SJSA1 (cell line): ENCODE measurements at places on chromosomes 6 and 20.
A peak's percentile ranks its signal among the peaks of the same experiment; 100 is the strongest.

DNA sequence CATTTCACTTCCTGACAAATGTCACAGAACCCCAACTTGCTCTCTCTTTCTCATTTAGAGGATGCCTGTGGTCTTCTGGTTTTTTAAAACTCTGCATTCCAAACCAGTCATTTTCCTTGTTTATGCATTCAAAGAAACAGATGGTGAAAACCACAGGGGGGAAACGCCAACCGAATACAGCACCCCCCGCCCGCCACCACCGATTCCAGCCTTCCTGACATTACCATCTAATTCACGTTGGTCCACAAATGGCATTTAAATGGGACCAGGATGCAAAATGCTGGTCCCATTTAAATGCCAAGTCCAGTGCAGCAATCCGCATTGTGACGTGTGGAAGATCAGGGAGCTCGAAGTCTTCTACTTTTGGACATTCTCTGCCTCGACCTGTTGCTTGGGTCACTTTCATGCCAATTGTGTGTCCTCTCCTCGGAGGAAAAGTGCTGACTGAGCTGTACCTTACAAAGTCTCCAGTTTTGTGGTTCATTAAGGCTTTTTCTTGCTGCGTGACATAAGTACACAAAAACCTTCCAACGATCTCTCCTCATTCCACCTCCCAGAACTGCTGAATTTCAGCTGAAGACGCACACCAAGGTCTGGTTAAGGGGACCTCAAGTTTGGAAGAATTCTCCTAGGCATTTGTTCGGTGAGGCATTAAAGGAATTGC, 35.8 kb downstream of the NEDD9 start:
- DNase-seq = peak; percentile 97

GRCh38 chr6:45084257-45084656, 243.9 kb upstream of the RUNX2 start:
- DNase-seq = no peak

DNA sequence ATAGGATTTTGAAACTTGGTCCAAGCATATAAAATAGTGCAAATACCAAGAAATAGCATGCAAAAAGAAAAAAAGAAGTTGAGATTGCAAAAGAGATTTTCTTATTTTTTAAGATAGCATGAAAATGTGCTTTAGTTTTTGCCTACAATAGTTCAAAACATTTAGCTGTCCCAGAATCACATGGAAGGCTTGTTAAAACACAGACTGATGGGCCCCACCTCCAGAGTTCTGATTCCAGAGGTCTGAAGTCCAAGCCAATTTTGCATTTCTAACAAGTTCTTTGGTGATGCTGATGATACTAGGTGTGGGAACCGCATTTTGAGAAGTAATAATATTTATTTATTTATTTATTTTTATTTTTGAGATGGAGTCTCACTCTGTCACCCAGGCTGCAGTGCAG, 33.7 kb upstream of the LOC128125822 start:
- no peak for DNase-seq

- no peak for DNase-seq
Observed at GRCh38 chr20:22601361-22602141, 17.2 kb upstream of the FOXA2 start.

DNA sequence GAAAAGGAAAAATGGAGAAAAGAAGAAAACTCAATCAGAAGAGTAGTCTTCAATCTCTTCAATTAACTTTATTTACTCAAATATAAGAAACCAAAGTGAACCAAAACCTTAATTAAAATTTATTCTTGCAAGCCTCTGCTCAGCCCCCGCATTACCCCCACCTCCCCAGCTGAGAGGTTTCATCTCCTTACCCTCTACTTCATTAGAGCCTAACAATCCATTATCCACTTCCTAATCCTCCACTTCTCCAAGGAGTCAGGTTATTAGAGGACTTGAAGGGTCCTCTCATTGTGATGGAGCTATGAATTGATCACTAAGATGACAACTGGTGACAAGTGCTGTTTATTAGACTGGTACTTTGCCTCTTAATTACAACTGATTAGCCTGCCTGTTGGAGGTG, 956.5 kb downstream of the TFAP2A start:
- DNase-seq = no peak

GRCh38 chr6:81683912-81684311, 68.6 kb downstream of the TENT5A start:
- DNase-seq = no peak

DNA sequence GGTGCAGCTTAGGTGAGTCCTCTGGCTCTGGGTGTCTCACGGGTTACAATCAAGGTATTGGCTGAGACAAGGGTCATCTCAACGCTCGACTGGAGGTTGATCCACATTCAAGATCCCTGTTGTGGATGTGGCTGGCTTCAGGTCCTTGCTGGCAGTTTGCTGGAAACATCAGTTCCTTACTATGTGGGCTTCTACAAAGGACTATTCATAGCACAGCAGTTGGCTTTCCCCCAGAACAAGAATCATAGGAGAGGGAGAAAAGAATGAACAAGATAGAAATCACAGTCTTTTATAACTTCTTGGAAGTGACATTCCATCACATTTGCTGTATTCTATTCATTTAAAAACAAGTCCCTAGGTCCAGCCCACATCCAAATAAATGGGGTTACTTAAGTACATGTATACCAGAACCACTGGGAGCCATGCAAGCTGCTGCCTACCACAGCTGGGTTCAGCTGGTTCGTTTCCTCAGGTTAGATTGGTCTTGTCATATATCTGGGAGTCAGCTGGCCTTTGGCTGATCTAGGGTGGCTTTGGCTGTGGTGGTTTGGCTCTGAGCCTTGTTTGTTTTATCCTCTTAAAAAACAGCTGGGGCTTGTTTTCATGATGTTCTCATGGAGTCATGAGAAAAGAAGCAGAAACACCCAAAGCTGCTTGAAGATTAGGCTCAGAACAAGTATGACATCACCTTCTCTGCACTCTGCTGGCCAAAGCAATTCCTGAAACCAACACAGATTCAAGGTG, 433.2 kb upstream of the SPTLC3 start:
- DNase-seq = no peak

- peak; percentile 77 for DNase-seq
Observed at GRCh38 chr6:108559884-108560462, 744 bp upstream of the FOXO3 start.

DNA sequence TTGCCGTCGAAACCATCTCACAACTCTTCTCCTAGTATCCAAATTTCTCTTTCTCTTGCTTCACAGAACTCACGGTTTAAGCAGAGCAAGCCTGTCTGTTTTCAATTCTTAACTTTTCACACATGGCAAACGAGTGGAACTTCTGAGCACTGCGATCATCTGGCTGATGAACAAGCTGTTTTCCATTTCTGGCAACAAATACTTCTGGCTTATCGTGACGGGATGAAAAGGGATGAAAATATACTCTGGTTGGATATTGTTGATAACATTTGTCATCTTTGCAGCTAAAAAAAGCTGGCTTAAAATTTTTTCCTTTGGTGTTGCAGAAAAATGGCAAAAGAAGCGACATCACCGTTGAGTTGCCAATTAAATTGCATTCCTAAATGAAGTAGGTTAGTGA, 515.2 kb upstream of the JARID2 start:
- no peak for DNase-seq

GRCh38 chr6:36610956-36611336, 16.8 kb downstream of the SRSF3 start:
- DNase-seq = no peak

- no peak for DNase-seq
Observed at GRCh38 chr6:7763881-7764280, 38.0 kb downstream of the BMP6 start.

- no peak for DNase-seq
Observed at GRCh38 chr6:14880677-14881076, 365.2 kb upstream of the JARID2 start.

DNA sequence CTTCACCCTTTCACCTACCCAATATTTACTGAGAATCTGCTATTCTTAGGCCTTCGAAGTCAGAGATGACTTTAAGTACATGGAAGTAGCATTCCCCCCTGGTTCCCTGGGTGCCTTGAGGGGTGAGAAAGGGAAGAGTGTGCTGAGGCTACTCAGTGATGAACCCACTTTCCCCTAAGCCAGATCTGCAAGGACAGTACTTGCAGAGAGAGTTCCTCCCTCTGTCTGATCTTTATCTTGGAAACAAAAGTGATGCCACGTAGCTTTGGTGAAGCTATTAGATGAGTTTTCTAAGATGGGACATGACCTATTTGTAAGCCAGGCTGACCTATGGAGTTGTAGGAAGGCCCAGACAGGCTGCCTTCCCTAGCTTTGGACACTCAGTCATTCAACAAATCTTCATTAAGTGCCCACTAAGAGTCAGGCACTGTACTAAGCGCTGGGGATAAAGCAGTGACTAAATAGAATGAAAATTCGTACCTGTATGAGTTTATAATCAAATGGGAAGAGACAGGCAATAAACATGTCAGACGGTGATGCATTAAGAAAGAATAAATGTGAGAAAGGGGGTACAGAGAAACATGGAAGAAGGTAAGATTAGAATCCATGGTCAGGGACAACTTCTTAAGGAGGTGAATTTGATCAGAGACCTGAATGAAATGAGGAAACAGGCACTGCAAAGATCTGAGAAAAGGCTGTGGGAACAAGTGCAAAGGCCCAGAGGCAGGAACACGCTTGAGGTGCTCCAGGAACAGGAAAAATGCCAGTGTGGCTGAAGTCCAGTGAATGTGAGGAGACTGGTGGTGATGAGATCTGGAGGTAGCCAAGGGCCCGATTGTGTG, 42.2 kb downstream of the BCL2L1 start:
- DNase-seq = no peak

GRCh38 chr6:138592749-138593123, 93.4 kb upstream of the NHSL1 start:
- DNase-seq = no peak

- DNase-seq = no peak
Observed at GRCh38 chr20:32235331-32236047, 27.8 kb downstream of the POFUT1 start.

GRCh38 chr6:41352396-41352795, 17.0 kb downstream of the NCR2 start:
- DNase-seq = peak; percentile 27

DNA sequence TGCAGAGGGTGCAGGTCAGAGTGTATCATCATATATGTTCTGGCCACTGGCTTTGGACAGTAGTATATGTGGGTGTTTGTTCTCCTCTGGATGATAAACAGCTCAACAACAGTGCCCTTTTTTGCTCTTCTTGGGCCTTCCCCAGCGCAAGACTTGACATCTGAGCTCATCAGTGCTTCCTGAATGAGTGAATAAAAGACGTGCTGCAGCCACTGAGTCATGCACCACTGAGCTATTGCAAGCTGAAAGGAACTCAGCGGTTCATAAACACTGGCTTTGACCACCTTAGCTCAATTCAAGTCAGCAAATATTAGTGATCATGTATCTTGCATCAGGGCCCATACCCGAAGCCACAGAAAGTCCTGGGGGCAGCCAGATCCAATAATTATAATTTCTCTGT, 105.3 kb upstream of the KCNG1 start:
- DNase-seq = peak; percentile 61

GRCh38 chr20:37398750-37399621, 53.0 kb downstream of the SRC start:
- no peak for DNase-seq

DNA sequence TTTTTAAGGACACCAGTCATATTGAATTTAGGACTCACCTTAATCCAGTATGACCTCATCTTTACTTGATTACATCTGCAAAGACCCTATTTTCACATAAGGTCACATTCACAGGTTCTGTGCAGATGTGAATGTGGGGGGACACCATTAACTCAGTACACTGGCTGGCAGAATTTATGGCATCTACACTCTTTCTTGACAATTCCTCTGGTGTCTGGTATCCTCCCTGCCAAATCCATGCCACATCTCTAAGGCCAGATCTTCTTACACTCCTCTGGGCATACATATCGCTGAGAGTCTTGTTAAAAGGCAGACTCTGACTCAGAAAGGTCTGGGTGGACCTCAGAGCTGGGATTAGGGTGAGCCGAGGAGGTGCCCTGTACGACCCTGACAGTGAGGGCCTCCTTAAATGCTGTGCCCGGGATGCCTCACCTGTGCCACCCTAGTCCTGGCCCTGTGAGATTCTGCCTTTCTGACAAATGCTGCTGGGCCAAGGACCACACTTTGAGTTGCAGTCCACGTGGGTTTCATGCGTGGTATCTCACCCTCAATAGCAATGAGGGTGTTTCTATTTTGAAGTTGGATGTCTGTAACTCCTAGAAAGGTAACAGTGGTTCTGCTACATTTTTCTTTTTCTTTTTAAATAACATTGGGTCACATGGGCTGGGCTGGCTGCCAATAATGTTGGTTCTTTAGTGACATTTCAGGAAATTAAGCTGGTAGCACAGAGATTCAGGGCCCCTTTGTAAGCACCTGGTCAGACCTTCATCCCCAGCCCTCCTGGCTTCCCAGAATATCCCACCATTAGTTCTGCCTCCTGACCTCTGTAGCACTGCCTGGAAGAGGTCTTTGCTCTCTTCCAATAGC, 17.2 kb upstream of the LRRN4 start:
- no peak for DNase-seq

- no peak for DNase-seq
Observed at GRCh38 chr20:45853484-45853883, 3.7 kb downstream of the ACOT8 start.

GRCh38 chr20:44678242-44678641, 26.7 kb upstream of the ADA start:
- no peak for DNase-seq

DNA sequence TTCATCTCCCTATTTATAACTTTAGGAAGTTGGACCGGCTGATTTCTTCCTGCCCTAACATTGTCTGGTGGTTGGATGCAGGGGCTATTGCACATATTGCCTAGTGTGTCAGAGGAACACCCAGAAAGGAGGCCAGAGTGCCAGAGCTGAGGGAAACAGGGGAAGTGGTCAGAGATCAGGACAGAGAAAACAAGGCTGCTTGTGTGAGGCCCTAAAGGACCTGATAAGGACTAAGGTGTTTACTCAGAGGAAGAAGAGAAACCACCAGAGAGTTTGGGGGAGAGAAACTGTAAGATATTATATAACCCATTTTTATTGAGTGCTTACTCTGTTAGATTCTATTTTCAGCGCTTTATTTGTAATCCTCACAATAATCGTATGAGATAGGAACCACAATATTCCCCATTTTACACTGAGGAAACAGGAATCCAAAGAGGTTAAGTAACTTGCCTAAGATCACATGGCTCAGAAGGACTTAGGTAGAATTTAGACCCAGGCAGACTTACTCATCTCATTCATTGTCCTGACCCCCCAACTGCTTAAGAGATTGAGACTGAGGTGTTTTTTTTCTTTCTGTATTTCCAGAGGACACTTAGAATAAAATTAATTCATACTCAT, 54.0 kb upstream of the REV3L start:
- peak; percentile 50 for DNase-seq

GRCh38 chr20:3606021-3606420, 57.2 kb downstream of the GFRA4 start:
- DNase-seq = no peak

- no peak for DNase-seq
Observed at GRCh38 chr6:25181923-25182322, 97.3 kb upstream of the CARMIL1 start.
